ENCODE measurements at places on chromosomes 11 and 22. TPM values are rescaled to one million over a fixed set of nuclear protein-coding genes. Genes with fewer than 3 reads are reported as not detected.

Gene TRIM48
- not detected for total RNA-seq

Gene TUB
- 0.07 TPM for total RNA-seq

Gene SHISA8
- 1.1 TPM for total RNA-seq

Gene KDELR3
- 0.89 TPM for total RNA-seq

Gene AAMDC
- total RNA-seq: 6.4 TPM

Gene PATE4
- total RNA-seq: not detected

Gene IGF2
- total RNA-seq: 2.0 TPM

Gene ROBO4
- not detected for total RNA-seq

Gene TMEM132A
- 1.4 TPM for total RNA-seq

Gene FGF3
- not detected for total RNA-seq

Gene RTL10
- total RNA-seq: 20.1 TPM

GRCh38 chr11:72719144-72719543 lies 33.1 kb downstream of the ARAP1 start:
- no peak for DNase-seq

GRCh38 chr11:1825039-1825740 lies 9.6 kb upstream of the SYT8 start:
- no peak for DNase-seq

DNA sequence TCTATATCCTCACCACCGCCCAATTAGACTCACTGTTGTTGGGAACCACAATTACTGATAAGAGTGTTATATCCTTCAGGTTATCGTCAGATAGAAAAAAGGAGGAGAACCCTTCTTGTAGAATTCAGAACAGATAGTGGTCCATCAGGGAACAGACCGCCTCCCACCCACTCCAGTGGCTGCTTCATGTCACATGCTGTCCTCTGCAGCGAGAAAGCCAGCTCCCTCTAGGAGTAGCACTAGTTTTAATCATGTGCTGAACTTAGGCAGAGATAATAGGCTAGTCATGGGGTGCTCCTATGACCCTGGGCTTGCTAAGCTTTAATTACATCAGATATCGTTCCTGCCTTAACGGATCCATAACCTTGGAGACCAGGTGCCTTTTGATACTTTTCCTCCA lies 51.5 kb upstream of the RAB1B start:
- DNase-seq: no peak

GRCh38 chr22:50628543-50629134 lies 687 bp upstream of the ARSA start:
- no peak for DNase-seq

DNA sequence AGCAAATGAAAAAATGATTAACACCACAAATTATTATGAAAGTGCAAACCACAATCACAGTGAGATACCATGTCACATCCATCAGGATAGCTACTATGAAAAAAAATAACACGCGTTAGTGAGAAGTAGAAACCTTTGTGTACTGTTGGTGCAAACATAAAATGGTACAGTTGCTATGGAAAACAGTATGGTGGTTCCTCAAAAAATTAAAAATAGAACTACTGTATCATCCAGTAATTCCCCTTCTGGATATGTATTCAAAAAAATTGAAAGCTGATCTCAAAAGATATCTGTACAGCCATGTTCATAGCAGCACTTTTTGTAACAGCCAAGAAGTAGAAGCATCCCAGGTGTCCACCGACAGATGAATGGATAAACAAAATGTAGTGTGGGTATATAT lies 43.4 kb downstream of the CCDC81 start:
- DNase-seq: no peak

DNA sequence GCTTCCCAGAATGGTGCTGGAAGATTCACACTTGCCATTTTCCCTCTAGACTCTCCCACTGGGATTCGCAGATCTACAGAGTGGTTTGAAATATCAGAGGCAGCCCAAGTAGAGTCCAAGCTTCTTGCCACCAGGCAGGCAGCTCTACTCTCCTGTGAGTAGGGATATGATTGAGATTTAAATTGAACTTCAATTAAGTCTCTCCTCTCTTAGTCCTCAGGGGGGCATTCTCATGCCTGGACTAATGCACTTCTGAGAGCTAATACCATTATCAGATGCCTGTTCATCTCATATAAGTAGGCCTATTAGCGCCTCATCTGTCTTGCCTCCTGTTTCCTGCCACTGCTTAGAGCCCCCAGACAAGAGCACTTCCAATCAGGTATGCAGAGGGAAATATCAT lies 25.5 kb upstream of the AMPD3 start:
- no peak for DNase-seq

DNA sequence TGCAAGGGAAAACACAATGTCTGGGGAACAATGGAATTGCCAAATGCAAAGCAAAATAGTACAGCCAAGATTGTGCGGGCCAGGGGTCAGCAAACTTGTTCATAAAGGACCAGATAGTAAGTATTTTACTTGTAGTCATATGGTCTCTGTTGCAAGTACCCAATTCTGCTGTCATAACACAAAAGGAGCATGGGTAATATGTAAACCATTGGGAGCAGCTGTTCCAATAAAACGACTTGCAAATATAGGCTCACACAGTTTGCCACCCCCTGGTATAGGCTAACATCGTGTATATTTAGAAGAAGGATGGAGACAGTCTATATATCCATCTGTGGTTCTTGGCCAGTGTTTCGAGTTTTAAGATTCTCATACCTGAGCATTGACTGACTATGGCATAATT lies 15.6 kb downstream of the SDHAF2 start:
- DNase-seq: no peak

GRCh38 chr11:3160252-3161031 lies 4.7 kb downstream of the OSBPL5 start:
- no peak for DNase-seq

DNA sequence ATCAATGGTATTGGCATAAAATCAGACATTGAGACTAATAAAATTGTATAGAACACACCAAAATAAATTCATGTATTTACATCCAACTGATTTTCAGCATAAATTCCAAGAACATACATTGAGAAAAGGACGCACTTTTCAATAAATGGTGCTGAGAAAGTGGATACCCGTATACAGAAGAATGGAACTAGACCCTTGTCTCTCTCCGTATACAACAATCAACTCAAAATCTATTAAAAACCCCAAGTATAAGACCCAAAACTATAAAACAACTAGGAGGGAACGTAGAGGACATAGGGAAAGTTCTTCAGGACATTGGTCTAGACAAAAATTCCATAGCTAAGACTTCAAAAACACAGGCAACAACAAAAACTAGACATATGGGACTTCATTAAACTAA lies 97.4 kb downstream of the GGTLC2 start:
- DNase-seq: no peak

GRCh38 chr11:121466063-121466794 lies 13.5 kb upstream of the SORL1-AS1 start:
- DNase-seq: peak; percentile 80

GRCh38 chr11:12734625-12735024 lies 60.4 kb downstream of the TEAD1 start:
- no peak for DNase-seq

DNA sequence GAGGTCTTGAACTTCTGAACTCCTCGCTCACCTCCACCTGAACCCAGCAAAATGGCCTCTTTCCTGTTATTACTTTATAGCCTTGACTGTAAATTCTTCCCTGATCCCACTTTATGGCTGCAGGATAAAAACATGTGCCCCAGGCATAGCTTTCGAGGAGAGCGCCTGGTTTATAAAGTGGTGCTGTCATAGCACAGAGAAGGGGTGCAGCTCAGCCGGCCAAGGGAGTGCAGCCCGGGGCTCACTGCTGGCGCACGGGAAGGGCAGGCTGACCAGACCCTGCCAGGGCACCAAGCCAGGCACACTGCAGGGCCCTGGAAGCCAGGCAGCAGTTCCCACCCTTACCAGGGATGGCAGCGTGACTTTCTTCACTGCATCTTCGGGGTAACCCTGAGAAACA lies 50.9 kb downstream of the ISX start:
- DNase-seq: no peak

- DNase-seq: no peak
These were observed 433.7 kb upstream of the B3GAT1 start for GRCh38 chr11:134845474-134846327.

- DNase-seq: no peak
These were observed 1.5 kb upstream of the TAF10 start for GRCh38 chr11:6613496-6613895.

GRCh38 chr22:36806835-36807234 lies 10.0 kb downstream of the PVALB start:
- DNase-seq: no peak

GRCh38 chr22:24695561-24696511 lies 78.7 kb downstream of the PIWIL3 start:
- no peak for DNase-seq

DNA sequence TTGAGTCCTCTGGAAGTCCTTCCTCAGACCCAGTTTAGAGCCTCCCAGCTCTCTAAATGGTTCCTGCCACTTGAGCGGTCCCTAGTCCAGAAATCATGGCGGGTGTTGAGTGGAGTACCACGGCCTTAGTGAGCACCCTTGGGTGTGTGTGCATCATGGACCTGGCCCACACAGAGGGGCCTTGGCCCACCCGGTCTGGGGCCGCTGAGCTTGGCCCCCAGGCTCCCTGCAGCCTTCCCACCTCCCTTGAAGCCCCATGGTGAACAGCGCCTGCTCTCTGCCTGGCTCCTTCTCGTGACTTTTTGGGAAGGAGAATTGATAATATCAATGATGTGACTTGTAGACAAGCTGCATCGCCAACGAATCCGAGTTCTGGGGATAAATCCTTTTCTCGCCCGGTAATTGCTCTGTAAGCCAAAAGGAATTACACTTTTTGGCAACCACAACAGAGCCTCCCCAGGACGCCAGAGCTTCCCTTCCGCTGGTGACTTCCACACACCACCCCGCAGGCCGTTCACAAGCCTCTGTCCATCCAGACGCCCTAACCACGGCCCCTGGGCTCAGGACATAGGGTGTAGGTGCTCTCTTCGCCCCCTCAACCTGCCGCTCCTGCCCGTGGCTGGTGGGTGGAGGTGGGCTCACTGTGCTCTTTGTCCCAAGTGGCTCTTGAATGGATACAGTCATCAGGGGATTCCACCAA lies 93.8 kb downstream of the NECTIN1 start:
- no peak for DNase-seq

DNA sequence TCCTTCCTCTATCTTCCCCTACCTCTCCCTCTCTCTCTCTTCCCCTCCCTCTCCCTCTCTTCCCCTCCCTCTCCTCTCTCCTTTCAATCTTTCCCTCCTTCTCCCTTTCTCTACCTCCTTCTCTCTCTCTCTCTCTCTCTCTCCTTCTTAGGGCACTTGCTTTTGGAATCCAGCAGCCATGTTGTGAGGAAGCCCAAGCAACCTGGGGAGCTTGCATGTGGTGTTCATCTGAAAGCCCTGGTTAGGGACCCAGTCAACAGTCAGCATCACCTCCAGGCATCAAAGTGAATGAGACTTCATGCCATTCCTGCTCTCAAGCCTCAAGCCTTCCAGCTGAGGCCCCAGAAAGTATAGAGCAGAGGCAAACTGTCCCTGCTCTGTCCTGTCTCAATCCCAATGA lies 65.6 kb upstream of the SHISAL1 start:
- no peak for DNase-seq

DNA sequence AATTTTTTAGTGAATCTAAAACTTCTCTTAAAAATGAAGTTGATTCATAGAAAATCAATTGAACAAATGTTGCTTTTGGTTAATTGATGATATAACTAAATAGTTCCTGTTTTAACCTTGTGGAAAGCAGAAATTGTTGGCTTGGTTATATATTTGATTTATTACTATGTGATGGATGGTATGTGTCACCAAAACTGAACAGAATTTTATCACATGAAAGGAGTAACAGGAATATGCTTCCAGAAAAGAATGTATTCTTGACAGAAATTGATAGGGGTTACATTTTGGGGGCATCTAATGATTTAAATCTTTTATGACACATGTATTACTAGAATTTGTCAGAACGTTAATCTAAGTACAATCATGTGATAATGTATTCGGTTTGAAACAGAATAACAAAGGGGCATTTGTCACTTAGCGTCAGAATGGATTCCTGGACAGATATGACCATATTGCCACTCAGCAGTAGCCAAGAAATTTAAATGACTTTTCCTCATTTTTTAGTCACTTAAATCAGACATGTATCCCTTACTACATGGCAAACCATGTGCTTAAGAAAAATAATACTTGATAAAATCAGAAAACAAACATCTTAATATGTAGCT lies 295.2 kb downstream of the GRM5 start:
- DNase-seq: no peak

DNA sequence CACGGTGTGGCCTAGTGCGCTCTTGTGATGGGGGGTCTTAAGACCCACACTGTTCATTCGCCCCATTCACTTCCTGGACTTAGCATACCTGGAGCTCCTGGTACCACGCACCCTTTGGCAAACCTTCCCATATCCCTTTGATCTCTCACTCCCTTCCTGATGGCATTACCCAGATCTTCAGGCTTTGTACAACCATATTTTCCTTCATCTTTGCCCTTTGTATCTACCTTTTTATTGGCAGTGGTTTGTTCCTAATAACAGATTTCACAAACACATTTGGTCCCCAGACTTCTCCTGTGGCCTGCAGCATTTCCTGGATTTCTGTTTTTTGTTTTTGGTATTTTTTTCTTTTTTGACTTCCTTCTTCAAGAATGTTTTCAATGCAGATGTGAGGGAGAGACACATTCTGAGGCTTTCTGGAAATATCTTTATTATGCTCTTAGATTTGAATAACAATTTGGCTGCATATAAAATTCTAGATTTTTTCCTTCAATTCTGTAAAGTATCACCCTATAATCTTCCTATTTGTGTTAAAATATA lies 16.1 kb upstream of the IFITM3 start:
- no peak for DNase-seq

DNA sequence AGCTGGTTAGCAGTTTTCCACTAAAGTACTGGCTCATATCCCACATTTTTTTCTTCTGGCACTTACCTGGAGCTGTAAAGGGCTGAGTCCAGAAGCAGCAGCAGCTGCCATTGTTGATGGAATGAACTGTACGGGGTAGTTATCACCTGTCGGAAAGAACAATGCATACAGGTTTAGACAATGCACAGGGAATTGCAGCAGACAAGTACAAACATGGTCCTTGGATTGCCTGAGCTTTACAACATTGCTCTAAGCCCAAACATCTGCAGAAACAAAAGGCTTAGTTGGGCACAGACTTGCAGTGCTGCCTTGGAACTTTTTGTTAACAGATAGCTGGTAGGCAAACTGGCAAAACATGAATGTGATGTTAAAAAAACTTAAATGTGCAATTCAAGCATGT lies 258.8 kb downstream of the SOX6 start:
- no peak for DNase-seq

GRCh38 chr11:12149672-12150225 lies 39.4 kb downstream of the MICAL2 start:
- no peak for DNase-seq

All from activated naive CD4-positive, alpha-beta T cell treated with anti-CD3 and anti-CD28 coated beads, Interleukin-2, amount 50 U/mL, for 72 hours (primary cell).